ENCODE measurements at places on chromosomes 7 and 10.

DNA sequence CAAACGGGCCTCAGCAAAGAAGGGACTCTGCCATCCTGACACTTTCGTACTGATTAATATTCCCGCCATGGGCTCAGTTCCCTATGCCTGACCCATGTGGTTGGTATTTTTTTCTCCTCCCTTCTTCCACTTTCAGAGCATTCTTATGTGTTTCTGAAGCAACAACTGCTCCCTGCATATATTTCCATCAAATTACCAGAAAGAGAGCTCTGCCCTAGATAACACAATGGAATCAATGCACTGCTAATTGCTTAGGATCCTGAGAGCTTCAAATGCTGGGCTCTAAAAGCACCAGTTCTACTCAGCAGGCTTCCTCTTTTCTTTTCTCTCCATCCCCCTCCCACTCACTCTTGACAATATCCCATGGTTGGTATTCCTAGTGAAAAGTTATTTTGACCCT is 5.3 kb downstream of the TECTB start:
- DNase-seq = no peak

GRCh38 chr7:67807826-67808225 is 811.2 kb downstream of the TYW1 start:
- no peak for DNase-seq

DNA sequence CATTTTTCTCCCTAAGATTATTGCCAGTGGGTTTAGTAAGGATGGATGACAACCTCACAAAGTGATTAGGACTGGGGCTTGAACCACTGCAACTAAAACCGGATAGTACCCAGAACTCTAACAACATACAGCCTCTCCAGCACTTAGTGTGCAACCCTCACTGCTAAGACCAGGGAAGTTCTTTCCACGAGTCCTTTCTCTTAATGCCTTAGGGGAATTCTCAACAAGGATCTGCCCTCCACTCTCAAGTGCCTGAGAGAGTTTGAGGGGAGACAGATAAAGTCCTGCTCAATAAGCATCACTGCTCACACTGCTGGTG is 104.6 kb downstream of the NRP1 start:
- no peak for DNase-seq

GRCh38 chr10:77566236-77566635 is 71.4 kb downstream of the KCNMA1 start:
- peak; percentile 58 for DNase-seq

GRCh38 chr10:1451362-1451888 is 285.9 kb downstream of the ADARB2 start:
- DNase-seq = no peak

DNA sequence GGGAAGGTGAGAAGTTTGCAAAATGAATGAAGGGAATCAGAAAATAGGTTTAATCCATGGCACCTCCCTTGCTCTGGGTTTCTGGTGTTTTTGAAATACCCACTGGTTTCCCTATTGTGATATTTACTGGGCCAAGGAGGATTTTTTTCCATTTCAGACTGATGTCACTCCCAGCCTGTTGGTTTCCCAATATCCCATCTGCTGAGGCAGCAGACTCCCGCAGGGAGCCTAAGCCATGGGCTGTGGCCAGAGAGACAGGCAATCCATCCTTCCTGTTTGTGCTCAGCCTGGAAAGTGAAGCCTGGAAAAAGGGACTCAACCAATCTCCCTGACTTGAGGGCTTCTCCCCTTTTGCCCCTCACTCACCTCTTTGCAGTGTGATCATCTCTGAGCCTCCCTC is 22.8 kb downstream of the FAM107B start:
- DNase-seq = peak; percentile 58

DNA sequence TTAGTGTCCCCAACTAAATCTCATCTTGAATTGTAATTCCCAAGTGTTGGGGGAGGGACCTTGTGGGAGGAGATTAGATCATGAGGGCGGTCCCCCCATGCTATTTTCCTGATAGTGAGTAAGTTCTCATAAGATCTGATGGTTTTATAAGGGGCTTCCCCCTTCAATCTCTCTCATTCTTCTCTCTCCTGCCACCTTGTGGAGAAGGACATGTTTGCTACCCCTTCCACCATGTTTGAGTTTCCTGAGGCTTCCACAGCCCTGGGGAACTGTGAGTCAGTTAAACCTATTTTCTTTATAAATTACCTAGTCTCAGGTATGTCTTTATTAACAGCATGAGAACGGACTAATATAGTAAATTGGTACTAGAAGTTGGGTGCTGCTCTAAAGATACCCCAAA is 365.6 kb downstream of the ANKRD7 start:
- no peak for DNase-seq

DNA sequence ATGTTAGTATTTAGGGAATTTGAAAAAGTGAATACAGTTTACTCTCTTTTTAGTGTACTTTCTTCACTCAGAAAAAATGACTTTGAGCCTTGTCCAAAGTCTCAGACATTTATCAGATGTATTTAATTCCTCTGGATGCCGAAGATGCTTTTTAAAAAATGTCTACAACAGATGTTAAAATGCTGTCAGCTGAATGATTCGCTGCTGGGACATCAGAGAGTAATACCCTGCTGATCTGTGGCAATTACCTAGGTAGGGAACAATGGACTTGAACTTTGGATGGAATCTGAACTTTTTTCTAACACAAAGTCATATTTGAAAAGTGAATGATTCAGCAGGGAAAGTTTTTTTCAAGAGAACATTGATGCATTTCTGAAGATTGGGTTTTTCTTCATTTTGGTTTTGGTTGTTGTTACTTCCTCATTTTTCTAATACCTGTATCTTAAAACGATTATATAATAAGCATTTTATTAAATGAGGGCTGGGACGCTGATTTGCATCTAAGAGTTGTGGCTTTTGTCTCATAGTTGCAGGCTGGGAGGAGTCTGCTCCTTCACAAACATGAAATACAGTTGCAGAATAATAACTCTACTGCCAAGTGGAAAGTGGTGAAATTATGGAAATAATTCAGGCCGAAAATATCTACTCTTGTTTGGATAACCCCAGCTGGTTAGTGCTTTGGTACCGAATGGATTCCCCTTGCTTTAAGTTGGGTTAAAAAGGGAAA is 98.0 kb downstream of the SPAG6 start:
- DNase-seq = no peak

- DNase-seq = peak; percentile 80
Measured at GRCh38 chr7:140623980-140624379, 16.6 kb downstream of the DENND2A start.

- peak; percentile 26 for DNase-seq
Measured at GRCh38 chr7:142338633-142339501, 81.0 kb upstream of the PRSS58 start.

GRCh38 chr7:138047907-138048306 is 28.4 kb upstream of the AKR1D1 start:
- DNase-seq = no peak

- no peak for DNase-seq
Measured at GRCh38 chr7:14687241-14687640, 215.3 kb downstream of the DGKB start.

DNA sequence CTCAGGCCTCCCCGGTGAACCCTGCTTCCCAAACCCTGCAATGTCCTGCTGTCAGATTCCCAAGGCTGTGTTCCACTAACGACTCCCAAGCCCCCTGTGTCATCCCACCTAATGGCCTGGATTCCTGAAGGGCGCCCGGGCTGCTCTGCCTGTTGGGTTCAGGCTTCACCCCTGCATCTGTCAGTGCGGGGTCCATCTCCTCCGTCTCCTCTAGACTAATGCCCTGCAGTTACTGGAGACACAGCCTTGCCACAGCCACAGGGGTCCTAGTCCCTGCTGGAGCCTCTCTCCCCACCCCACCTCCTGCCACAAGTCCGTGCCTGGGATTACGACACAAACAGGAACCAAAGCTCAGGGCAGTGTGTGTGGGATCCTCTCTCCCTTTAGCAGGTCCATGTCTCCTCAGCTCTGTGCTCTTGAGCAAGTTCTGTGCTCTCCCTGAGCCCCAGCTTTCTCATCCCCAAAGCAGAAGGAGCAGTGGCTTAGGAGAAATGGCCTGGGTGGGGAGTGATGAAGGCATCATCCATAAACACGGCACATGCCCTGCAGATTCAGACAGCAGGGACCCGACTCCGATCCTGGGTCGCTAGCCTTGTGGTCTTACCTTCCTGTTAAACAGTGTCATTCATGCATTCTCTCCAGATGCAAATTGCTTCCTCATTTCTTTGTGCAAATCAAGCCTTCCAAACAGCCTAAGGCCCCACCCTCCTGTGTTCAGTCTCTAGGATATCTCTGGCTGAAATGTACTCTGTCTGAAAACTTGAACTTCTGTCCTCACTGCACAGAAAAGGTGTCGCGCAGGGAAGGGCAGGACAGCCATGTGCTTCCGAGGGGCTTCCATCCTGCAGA is 8.2 kb upstream of the RBP3 start:
- DNase-seq = no peak

DNA sequence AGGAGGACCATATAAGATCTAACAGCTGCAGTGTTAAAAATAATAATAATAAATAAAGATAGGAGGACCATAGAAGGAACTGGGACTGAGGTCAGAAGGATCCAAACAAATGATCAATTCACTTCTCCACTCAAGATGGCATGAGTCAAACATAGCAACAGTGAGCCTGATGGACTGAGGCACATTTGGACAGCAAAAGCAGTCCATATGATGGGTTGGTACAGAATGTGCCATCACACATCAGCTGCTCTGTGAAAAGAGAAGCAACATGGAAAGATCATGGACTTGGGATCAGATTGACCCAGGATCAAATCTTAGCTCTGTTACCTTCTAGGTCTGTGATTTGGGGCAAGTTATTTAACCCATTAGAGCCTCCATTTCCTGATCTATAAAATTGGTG is 188.9 kb upstream of the KMT2E start:
- no peak for DNase-seq

GRCh38 chr7:113810080-113810744 is 108.6 kb downstream of the PPP1R3A start:
- DNase-seq = no peak

DNA sequence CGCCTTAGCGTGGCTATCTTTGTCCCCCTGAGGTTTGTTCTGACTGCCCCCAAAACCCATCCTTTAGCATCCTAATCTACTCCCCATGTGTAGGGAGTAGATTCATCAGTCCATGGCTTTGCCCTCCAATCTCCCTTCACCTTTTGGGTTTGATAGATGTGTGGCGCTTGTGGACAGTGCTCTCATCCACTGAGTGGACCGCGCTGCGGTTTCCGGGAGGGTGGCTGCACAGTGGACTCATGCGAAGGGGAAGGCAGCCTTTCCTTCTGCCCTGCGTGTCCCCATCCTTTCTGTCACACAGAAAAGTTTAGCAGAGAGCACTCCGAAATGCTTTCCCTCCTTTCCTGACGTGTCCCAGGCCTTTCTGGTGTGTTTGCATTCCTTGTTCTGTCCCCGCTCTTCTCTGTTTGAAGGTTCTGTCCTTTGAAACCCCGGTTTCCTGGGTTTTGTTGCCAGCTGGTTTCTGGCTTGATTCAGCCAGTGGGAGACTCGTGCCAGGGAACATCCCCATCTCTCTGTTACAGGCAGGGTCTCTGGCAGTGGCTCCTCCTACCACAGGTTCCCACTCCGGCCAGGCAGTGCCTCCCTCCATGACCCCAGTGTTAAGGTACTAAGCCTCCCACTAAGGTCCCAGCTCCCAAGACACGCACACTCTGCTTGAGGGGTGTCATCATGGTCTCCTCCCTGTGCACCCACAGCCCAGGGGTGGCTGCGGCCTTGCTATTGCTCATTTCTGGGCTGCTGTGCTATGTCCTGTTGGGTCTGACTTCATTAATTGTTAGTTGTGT is 547.7 kb upstream of the DPP6 start:
- DNase-seq = no peak

GRCh38 chr7:100481466-100481865 is 2.3 kb upstream of the NYAP1 start:
- DNase-seq = no peak

GRCh38 chr10:13371897-13372470 is 23.9 kb upstream of the SEPHS1 start:
- peak; percentile 86 for DNase-seq

DNA sequence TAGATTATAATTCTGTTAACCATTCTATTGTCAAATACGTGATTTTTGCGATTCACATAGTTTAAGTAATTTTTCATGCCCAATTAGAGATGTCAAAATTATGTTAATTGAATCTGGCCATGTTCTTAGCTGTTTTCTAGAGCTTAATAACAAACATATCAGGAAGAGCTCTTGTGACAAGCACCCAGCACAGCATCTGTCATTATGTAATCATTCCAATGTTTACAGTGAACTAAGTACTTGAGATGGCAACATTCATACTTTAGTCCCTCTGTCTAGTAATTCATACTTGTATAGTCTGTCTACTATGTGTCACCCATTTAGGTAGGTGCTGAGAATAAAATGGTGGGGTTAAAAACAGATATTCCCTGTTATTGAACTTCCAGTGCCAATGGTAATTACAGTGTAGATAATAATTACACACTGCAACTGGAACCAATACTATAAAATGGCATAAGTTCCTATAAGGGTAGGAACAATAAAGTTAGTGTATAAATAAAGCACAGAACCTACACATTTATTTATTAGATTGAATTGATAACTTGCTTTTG is 55.2 kb downstream of the ZEB1 start:
- peak; percentile 39 for DNase-seq

- DNase-seq = no peak
Measured at GRCh38 chr10:94640562-94640961, 43.0 kb upstream of the CYP2C18 start.

GRCh38 chr10:79019441-79020014 is 49.2 kb upstream of the ZMIZ1 start:
- DNase-seq = no peak

DNA sequence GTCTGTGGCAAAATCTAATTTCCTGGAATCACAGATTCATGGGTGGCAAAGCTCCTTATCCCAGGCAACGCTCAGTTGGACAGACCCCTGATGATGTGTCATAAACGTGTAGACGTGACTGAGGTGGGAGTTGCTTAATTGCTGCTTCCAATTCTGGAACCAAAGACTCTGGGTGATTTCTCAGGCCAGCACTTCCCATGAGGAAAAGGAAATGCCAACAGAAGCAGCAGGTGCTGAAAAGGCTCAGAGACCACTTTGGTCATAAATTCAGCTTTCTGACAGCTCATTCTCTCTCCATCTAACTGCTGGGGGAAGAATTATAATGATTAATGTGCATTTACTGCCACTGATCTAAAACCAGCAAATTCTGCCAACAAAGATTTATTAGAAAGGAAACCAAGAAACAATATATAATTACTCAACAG is 88.7 kb downstream of the OSBPL3 start:
- DNase-seq = no peak

GRCh38 chr7:73988197-73988596 is 39.8 kb upstream of the ELN start:
- no peak for DNase-seq

- DNase-seq = no peak
Measured at GRCh38 chr7:80309971-80310549, 175.4 kb downstream of the GNAI1 start.

DNA sequence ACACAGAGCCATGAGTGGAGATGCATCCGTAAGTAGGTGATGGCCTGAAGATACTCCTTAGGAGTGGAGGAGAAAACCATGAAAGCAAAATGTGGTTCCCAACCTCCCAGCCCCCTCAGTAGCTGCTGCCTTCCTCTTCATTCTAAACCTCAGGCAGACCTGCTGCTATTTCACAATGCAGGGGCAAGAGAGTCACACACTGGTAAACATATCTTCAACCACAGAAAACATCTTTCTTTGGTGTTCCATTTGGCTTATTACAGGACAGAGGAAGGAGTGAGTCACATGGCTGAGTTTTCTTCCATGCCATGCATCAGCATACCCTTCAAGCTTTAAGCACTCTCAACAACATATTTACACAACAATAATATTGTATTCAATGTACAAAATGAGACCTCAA is 342.1 kb downstream of the BMPER start:
- DNase-seq = peak; percentile 22

- no peak for DNase-seq
Measured at GRCh38 chr10:34432589-34432988, 382.5 kb downstream of the PARD3 start.

- peak; percentile 66 for DNase-seq
Measured at GRCh38 chr7:22563621-22564241, 63.7 kb upstream of the STEAP1B start.

Data from EH (cell line).